ENCODE measurements at places on chromosomes 3 and 15. TPM values are rescaled to one million over a fixed set of nuclear protein-coding genes. Genes with fewer than 3 reads are reported as not detected.

Gene IL5RA
- not detected for total RNA-seq

Gene RAD51
- 0.38 TPM for total RNA-seq

Gene PGBD4
- total RNA-seq, result 0.93 TPM

Gene SERPINI1
- total RNA-seq, result 0.86 TPM

Gene FGD5
- 4.2 TPM for total RNA-seq

Gene SOX14
- total RNA-seq, result not detected

Gene PLA2G4D
- not detected for total RNA-seq

Gene SCAMP5
- 0.73 TPM for total RNA-seq

Gene NR1I2
- 206 TPM for total RNA-seq

Gene KY
- total RNA-seq, result not detected

Gene STAC
- total RNA-seq, result 0.65 TPM

Gene MST1R
- total RNA-seq, result 1.3 TPM

Gene GOLGA6L7
- total RNA-seq, result not detected

Gene EPHB3
- 0.65 TPM for total RNA-seq

Gene PCSK6
- 180 TPM for total RNA-seq

Gene ROPN1B
- total RNA-seq, result 0.60 TPM

Gene PEX5L
- total RNA-seq, result not detected

Gene SH2D7
- not detected for total RNA-seq

Gene GOLGA6A
- total RNA-seq, result 1.6 TPM

Gene GRM2
- total RNA-seq, result 0.05 TPM

Gene LOXL1
- total RNA-seq, result 0.75 TPM

Gene FBXL2
- total RNA-seq, result 0.38 TPM

Gene BLOC1S6
- 15.7 TPM for total RNA-seq

Gene MYLK
- 144 TPM for total RNA-seq

Gene STRC
- total RNA-seq, result 0.53 TPM

Gene BHLHE40
- total RNA-seq, result 26.4 TPM

Gene SLC12A8
- total RNA-seq, result 24.2 TPM

Gene MORF4L1
- total RNA-seq, result 96.5 TPM

Gene MNS1
- 0.20 TPM for total RNA-seq

Gene MKRN3
- total RNA-seq, result 0.13 TPM

Gene RNF168
- total RNA-seq, result 12.9 TPM

Gene COL6A5
- not detected for total RNA-seq

Gene CASR
- total RNA-seq, result 0.30 TPM

All from left lobe of liver (tissue), 2 donors.